GDM1 (cell line): ENCODE measurements at places on chromosomes 2 and 18.

DNA sequence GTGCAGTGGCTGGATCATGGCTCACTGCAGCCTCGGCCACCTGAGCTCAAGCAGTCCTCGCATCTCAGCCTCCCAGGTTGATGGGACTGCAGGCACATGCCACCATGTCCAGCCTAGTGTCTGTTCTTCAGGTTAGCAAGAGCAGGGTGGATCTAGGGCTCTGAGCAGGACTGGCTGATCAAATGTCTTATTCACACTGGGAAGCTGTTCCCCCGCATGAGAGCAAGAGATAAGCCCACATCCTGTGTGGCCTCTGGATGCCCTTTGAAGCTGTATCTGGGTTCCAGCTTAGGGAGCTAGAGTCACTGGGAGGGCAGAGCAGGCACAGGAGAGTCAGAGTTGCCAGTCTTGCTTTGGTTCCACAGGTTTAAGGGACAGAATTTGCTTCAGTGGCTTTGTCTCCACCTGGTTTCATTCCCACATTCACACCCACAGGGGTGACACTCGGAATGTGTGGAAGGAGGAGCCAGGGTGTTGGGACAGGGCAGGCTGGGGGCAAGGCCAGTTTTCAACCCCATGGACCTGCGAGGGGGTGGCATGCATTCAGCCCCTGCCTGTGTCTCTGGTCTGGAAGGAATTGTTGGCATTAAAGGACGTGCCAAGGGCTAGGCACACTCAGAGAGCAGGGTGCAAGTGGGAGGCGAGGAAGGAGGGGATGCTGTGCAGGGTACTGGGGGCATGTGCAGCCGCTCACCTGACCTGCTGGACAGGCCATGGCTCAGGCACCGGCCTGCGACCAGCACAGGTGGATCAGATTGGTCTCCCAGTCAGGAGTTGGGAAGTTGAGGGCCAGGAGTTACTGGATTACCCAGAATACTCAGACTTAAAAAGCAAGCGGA is 24.5 kb downstream of the PTPN18 start:
- DNase-seq: no peak

DNA sequence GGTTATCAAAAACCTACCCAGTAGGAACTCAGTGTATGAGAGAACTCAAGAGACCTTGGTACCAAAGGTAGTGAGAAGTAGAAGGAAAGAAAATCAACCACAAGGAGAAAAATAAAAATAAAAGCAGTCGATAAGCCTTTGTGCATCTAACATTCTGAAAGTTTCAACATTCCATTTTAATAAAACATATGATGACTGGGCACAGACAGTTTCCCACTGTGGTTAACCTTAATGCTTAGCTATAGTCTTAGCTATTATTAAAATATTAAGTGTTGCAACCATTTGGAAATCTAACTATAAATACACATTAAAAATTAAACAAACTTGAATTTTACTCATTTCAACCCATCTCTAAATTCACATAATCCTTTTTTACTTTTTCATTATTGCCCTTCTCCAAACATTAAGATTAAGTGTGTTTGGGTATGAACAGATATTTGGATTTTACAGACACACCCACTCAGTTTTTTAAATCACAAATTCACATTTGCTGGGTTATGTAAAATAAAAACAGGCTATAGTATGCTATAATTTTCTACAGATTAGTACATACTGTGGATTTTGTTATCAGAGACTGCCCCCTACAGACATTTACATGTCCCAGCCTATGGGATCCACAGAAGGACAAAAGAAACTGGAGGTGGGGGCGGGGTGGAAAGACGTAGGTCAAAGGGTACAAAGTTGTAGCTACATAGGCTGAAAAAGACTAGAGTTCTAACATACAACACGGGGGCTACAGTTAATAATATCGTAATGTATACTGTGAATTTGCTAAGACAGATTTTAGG is 32.8 kb downstream of the SRBD1 start:
- DNase-seq: peak; percentile 42

GRCh38 chr18:53772293-53772692 is 452.2 kb downstream of the MBD2 start:
- no peak for DNase-seq

DNA sequence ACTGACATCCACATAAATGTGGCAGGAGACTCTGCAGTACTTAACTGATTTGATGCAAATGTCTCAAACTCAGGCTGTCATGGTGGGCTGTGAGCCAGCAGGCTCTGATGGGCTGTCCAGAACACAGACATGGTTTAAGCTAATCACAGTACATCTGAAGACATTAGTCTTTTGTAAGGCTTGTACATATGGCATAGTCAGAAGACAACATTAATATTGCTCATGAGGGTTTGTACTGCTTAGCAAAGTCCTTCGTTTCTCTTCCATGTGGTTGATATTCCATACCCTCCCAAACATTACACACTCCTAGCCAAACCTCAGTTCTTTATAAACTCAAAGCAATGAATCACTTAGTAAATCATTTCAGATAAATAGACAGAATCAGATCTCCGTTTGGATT is 330.6 kb downstream of the RND3 start:
- no peak for DNase-seq

GRCh38 chr18:13218368-13218991 is at the start of gene LDLRAD4:
Gene LDLRAD4 (plus strand): TSS chr18:13218760.
- DNase-seq: peak; percentile 58
